Stimulated activated CD4-positive, alpha-beta T cell treated with anti-CD3 and anti-CD28 coated beads, Interleukin-15, amount 100 ng/mL, for 1 hour (primary cell): ENCODE measurements at places on chromosomes 6 and 20.

- no peak for DNase-seq
Measured at GRCh38 chr20:45368221-45368980, 5.4 kb downstream of the SYS1 start.

DNA sequence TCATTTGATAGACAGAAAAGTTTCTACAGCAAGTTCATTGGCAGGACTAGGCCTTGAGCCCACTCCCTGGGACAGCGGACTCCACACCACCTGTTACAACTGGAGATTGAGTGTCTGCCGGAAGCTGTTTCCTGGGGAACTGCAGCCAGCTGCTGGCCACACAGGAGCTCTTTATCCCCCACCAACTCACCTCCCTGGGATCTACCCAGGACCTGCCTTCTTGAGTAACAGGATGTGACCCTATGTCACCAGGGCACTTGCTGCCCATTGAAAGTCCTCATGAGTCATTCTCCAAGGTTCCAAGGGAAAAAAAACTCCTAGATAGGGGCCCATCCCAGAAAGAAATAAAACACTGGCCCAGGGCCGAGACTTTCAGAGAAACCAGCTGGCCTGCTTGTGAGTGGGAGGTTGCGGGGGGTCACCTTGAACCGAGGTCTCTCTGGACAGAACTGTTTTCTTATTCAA, 37.4 kb upstream of the SLC9A8 start:
- DNase-seq: no peak

DNA sequence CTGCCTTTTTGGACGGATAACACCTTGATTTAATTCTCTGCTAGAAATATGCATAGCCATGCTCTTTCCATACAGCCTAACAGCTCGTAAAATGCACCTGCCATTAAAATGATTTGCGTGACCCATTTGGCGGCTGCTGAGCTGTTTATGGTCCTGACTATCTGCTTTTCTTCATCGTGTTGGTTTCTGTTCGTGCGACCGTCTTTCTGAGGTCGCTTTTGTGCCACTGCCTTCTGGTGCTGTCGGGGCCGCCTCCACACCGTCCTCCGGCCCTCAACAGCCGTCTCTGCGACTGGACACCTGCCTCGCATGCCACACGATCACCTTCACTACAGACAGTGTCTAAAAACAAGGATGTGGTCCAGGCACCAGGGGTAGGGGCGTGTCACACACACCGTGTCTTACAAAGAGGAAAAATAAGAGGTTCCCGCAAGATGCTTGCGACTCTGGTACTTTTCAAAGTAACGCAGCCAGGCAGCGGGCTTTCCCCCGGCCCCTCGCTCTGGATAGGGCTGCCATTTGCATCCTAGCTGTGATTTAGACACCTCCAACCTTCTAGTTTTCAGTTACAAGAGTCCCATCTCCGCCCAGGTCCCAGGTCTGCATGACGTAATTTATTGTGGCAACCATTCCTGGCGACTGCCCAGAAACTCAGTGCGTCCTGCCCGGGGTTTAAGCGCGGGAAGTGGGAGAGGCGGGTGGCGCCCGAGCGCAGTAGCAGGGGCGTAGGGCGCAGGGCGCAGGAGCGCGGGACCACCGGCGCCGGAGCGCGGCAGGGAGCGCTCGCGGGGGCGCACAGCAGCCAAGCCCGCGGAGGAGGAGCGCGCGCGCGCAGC, at the start of gene STMND1:
STMND1 (plus strand) TSS at position 629 of the 836 bp plus-strand sequence. CDS start 208 bp downstream, outside the sequence.
- DNase-seq: no peak

- no peak for DNase-seq
Measured at GRCh38 chr20:17825960-17826843, 126.4 kb downstream of the BANF2 start.

- no peak for DNase-seq
Measured at GRCh38 chr6:30885999-30886896, 1.9 kb downstream of the DDR1 start.

DNA sequence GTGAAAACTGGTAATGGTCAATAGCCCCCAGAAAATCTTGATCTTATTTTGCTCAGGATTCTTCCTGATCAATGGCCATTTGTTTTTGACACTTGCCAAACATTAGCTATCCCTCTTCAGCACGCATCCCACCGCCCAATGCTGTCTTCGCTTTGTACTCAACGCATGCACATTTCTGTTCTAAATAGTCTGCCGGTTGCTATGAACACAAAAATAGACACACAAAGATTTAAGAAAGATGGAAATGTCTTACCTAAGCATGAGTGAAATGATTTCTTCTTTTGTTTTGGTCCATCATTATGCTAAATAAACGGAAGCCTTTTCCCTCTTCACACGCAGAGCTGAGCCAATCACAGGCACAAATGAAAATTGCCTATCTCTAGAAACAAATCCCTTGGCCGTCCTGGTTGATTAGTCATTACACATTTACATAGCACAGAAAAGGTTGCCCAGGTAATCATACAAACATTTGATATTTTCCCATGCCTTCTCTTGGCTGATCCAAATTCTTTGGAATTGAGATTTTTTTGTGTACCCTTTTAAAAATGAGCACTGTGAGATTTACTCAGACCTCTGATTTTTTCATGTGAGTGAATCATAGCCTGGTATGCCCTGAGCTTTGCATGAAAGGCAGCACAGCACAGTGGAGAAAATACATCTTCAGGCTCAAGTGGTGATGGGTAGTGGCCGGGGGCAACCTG, 70.5 kb upstream of the FAM184A start:
- no peak for DNase-seq

DNA sequence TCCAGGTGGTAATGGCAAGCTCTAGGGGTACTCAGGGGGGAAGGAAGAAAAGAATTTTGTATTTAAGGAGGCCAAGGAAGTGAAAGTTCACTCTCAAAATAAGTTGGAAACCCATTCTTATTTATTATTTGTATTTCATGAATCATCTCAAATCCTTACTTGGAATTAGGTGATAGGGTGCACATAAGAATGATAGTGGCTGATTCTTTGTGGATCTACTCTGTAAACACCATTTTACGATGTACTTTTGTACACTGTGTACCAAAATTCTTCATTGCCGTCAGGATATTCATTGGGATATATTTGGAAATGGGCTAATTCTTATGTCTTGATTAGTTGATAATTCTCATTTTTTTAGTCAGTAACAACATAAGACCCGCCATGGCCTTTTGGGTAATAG, 179.5 kb upstream of the LAMP5 start:
- no peak for DNase-seq

GRCh38 chr6:20696676-20697075, 162.4 kb downstream of the CDKAL1 start:
- DNase-seq: no peak

DNA sequence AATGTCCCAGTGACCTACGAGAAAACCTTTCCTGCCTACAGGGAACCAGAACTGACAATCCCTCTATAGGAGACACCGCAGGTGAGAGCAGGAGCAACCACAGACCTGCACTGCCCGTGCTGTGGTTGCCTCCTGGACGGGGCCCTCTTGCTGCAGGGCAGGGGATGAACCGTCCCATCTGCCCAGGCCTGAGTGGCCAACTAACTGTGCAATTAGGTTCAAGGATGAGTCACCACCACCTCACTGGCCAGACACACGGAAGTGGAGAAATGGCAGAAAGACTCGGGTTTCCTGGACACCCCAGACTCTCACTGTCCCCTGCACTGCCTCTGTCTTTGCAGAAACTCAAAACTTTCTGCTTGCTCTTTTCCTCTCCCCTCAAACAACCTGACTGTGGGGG, 13.8 kb upstream of the HLA-G start:
- DNase-seq: no peak

DNA sequence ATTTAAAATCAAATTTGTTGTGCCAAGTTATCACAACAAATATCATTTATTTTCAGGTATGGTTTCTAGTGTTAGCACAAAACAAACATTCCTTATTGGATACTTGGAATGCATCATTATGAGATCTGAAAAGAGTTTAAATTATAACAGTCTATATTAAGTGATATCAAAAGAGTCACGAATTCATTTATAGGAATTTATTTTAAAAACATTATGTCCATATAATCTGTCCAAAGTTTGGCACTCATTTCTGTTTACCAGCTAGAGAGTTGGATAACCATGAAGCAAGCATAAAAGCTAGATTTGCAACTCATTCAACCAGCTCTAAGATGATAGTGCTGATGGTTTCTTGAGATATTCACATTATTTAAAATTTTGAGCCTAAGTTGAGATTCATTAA, 453.2 kb downstream of the DOK5 start:
- no peak for DNase-seq

- no peak for DNase-seq
Measured at GRCh38 chr6:133951227-133951626, 1.8 kb upstream of the TBPL1 start.

- no peak for DNase-seq
Measured at GRCh38 chr6:91082311-91082832, 495.5 kb upstream of the MAP3K7 start.

DNA sequence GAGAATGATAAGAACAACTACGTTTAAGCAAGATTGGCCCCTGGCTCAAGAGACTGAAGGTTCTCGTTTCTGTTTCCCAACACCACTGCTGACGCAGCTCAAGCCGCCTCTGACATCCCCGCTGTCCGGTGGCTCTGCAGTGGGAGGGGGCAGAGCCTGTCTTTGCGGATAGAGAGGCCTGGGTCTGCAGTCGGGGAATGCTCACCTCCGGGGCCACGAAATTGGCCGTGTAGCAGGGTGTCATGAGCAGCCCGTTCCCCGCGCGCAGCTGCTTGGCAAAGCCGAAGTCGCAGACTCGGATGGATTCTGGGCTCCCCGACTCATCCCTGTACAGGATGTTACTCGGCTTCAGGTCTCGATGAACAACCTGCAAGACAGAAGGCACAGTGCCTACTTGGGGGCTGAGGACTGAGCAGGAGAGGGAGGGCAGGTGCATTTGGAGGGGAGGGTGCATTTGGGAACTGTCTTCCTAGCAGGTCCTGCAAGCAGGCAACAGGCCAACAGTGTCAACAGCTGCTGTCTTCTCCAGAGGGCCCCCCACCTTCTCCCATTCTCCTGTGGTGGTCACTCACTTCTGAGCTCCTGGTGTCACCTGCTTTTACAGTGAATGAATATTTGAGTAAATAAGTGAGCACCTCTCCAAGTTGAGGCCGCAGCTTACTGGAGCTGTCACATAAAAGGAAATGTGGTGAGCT, 40.5 kb upstream of the MPC1 start:
- no peak for DNase-seq

GRCh38 chr6:42113936-42114636, 28.3 kb downstream of the C6orf132 start:
- DNase-seq: no peak

DNA sequence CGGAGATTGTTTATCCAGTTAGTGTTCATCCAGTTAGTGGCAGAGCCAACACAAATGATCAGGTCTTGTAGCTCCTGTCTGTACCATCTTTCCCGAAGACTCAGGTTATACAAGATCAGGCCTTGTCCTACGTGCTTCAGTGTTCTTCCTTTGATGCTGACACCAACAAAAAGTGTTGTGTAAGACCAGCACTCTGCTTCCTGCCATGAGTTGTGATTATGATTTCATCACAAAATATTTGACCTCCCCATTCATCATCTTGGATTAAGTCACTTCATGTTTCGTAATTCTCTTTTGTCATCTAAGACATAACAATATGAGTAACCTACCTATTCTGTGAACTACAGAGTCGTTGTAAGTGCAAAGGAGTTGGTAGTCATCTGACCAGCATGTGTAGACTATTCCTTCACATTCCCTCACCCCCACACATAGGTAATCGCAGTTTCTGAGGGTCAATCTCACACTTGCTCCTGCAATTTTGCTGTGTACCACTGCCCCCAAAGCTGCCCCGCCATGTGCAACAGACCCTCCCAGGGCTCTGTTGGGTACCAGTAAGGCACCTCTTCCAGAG, 135.6 kb upstream of the SLC22A23 start:
- no peak for DNase-seq

- DNase-seq: no peak
Measured at GRCh38 chr20:44435630-44436335, 39.9 kb upstream of the TTPAL start.

DNA sequence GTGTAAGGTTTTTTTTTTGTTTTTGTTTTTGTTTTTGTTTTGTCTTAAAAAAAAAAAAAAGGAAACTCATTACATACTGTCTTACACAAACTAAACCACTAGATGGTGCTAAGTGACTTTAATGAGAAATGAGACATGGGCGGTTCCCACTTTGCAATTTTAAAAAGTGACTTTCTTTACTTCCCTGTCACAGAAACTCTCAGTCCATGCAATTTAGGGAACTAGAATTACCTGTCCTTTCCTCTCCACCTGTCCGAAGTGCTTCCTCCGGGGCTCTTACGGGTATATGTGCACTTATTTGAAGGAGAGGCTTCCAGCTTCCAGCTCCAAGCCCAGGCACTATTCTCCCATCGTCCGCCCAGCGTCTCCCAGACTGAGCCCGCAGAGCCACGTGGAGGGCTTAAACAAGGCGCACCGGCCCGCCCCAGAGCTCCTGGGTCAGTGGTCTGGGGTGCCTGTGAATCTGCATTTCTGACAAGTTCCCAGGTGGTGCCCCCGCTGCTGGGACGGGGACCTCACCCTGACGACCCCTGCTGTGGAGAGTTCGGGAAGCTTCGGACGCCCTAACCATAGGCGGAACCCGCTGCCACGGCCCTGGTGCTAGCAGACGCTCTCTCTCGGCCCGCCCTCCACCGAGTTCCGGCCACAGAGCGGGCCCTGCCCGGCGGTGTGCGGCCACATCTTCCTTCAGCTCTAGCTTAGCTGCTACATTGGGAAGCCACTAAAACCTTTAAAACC, 26.1 kb downstream of the BFSP1 start:
- DNase-seq: peak; percentile 17

DNA sequence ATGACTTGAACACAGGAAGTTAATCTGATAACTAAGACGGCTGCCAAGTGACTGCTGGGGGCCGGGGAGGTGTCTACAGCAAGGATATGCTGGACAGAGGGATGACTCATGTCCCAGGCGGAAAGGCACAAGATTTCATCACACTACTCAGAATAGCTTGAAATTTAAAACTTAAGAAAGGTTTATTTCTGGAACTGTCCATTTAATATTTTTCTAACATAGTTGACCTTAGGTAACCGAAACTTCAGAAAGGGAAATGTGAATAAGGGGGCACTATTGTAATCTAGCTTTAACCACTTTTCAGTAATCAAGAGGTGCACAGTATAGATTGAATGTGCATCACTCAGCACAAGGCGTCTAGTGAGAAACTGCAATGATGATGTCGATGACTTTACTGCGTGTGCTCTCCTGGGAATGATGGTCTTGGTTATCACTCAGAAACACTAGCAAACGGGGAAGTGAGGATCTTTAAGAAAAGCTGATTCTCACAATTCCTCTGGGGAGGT, 171.5 kb downstream of the QKI start:
- no peak for DNase-seq
